NB4 (cell line): ENCODE measurements at places on chromosomes 1 and 21.
A peak's percentile ranks its signal among the peaks of the same experiment; 100 is the strongest.

DNA sequence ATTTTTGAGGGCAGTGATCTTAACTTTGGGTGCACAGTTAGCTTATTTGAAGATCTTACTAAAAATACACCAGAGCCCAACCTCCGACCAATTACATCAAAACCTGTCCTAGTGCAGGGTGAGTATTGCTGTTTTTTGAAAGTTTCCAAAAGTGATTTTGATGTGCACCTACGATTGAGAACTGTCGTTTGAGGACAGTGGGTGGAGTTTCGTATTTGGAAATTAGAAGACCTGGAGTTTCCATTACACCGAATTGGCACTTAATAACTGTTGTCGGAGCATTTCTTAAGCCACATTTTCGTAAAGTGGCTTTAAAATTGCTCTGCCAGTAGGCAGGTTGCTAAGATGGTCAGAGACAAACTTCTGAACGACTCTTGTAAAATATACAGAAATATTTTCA is 1.1 kb downstream of the SOD1 start:
- DNase-seq: no peak

DNA sequence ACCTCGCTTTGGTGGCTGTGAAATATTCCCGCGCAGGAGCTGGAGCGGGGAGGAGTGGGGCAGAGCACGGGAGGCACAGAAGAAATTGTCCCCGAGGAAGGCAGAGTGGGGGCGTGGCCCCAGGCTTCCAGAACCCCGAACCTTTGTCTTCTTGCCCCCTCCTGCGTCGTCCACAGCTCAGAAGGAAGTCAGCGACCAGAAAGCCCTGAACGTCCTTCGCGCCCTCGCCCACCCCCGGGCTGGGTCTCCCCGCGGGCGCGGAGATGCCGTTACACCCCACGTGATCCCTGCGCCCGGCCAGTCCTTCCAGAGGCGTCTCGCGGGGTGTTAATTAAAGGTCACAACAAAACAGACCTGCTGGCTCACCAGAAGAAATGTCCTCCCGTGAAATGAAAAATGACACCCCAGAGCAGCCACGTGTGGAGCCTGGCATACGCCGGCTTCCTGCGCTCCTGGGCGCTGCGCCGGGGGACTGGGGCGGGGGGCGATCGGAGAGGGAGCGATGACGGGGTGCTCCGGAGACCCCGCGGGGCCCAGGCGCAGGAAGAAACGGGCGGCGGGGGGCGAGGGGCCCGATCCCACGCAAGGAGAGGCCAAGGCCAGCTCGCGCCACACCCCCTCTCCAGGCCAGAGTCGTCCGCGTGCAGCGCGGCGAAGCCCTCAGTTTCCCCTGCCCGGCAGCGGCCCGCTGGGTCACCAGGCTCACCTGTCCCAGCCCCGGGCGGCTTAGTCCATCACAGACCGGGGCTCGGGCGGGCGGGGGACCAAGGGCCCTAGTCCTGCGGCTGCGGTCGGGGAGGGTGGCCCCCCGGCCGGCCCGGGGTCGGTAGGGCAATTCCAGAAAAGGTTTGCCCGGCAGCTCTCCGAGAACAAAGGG is 995 bp upstream of the KIF26B start:
- peak; percentile 34 for DNase-seq

GRCh38 chr1:82464362-82465001 is 663.7 kb downstream of the ADGRL2 start:
- DNase-seq: no peak

DNA sequence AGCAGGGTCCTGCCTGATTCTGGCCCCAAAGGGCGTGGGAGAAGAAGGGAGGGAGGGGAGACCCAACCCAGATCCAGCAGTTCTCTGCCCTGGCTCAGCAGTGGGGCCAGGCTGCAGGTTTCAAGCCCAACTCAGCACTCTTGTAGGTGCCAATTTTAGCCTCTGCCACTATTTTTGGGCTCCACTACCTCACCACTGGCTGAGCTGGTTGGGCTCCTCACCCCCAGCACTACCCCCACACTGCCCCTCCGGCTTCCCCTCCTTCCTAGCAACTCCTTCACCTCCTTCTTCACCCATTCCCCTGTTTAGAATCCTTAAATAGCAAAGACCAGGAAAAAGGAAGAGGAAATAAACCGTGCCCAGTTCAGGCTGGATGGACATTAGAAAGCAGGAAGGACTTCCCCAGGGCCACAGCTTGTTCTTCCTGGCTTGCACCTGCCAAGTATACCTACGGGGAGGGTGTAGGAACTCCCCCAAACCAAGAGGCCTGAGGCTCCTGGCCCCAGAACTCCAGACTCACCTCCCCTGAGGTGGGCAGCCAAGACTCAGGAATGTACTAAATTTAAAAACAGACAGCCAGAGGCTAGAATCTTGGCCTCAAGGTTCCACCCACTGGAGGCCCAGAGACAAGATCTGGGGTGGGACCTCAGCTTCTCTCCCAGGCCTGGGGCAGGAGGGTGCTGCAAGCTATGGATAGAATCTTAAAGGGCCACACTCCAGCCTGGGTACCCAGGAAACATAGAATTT is 1.4 kb upstream of the ARHGEF2 start:
- peak; percentile 58 for DNase-seq

DNA sequence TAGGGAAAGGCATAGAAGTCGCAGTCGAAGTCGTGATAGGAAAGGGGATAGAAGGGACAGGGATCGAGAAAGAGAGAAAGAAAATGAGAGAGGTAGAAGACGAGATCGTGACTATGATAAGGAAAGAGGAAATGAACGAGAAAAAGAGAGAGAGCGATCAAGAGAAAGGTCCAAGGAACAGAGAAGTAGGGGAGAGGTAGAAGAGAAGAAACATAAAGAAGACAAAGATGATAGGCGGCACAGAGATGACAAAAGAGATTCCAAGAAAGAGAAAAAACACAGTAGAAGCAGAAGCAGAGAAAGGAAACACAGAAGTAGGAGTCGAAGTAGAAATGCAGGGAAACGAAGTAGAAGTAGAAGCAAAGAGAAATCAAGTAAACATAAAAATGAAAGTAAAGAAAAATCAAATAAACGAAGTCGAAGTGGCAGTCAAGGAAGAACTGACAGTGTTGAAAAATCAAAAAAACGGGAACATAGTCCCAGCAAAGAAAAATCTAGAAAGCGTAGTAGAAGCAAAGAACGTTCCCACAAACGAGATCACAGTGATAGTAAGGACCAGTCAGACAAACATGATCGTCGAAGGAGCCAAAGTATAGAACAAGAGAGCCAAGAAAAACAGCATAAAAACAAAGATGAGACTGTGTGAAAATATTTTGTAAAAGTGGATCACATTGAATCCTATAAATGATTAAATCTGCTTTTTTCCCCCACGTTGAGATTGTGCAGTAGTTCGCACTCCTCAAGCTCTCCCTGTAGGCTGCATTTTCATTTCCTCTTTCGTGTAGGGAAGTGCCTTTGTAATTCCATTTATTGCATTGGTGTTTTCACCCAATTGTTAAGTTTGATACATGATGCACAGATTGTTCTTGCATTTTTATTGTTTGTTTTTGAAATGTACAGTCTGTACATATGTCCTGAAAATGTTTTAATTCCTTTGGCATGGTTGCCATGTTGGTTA is 7.5 kb downstream of the PRPF38B start:
- DNase-seq: peak; percentile 30

DNA sequence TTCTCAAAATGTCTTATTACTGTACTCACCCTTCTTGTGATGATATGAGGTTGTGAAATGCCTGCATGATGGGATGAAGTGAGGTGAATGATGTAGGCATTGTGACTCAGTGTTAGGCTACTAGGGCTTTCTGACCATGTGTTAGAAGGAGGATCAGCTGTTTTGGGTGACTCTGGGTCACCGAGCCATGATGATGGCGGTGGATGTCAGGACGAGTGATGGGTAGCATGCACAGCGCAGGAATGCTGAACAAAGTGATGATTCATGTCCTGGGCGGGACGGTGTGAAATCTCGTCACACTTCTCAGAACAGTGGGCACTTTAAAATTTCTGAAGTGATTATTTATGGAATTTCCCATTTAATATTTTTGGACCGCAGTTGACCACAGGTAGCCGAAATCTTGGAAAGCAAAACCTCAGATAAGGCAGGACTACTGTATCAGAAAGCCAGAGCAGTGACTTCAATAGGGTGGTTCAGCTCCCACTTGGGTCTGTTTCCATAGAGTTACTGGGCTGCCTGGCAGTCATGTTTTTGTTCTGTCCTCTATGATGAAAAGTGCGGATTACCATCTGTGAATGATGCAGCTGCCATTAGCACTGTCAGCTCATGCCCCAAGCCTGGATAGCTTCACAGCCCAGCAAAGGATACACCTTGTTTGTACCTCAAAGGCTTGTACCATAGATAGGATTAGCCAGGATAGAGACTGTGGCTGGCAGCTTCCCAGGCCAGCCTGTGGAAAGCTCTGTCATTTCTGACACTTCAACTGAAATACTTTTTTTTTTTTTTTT is 26.6 kb downstream of the IL6R start:
- DNase-seq: peak; percentile 52

- no peak for DNase-seq
These were observed 7.5 kb downstream of the KIF1B start for GRCh38 chr1:10217748-10218441.

DNA sequence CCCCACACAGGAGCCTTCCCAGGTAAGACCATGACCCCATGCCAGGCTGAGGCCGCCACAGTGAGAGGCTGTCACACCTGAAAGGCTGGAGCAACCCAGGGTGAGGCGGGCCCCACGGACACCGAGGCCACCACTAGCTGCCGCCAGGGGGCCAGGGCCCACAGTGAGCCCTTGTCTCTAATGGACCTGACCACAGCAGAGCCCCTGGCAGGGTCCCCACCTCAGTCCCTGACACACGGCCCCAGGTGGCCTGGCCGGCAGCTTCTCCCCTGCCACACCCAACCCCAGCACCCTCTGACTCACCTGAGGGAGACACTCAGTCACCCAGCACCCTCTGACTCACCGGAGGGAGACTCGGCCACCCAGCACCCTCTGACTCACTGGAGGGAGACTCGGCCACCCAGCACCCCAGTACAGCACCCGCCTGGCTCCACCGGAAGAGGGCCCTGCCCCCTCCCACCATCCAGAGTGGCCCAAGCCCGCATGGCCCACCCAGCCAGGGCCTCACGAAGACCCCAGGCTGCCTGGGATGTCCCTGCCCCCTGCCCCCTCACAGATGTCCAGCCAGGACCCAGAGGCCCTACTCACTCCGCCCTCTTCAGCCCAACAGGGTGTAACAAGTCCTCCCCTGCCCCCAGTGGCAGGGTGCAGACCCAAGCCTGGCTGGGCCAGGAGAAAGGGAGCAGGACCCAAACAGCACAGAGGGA is 4.4 kb downstream of the DVL1 start:
- DNase-seq: no peak

- peak; percentile 11 for DNase-seq
These were observed 118.9 kb downstream of the ATF6 start for GRCh38 chr1:161885003-161885402.

- peak; percentile 86 for DNase-seq
These were observed at the start of gene PGBD5 for GRCh38 chr1:230426246-230427093. Gene PGBD5 (minus strand): TSS chr1:230426332. CDS start chr1:230425928, 404 bp downstream.

DNA sequence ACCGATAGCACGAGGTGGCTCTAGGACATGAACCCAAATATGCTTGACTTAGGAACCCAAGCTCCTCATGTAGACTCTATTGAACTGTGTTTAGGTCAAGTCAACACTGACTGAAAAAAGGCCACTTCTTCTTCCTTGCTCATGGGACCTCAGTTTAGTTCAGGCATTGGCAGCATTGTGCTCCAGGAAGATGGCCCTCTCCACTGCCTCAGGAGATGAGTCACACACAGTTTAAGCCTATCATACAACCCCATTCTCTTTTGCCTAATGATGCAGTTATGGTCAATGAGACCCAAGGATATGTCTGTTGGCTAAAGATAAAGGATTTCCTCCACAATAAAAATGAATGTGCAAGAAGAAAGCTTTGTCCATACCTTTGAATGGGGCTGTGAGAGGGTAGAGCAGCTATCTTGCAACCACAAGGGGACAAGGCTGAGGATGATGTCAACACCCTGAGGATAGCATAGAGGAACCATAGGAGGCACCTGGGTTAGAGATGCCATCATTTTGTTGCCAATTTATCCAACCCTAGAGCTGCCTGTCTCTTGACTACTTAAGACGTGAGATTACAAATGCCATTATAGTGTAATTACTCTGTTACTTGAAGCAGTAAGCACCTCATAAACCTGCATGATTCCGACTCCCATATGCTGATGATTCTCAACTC is 3.0 kb upstream of the TRIM63 start:
- DNase-seq: peak; percentile 48

- DNase-seq: no peak
These were observed 49.0 kb downstream of the SLX9 start for GRCh38 chr21:44988607-44989536.

- no peak for DNase-seq
These were observed 74.0 kb downstream of the FYB2 start for GRCh38 chr1:56745231-56745630.

DNA sequence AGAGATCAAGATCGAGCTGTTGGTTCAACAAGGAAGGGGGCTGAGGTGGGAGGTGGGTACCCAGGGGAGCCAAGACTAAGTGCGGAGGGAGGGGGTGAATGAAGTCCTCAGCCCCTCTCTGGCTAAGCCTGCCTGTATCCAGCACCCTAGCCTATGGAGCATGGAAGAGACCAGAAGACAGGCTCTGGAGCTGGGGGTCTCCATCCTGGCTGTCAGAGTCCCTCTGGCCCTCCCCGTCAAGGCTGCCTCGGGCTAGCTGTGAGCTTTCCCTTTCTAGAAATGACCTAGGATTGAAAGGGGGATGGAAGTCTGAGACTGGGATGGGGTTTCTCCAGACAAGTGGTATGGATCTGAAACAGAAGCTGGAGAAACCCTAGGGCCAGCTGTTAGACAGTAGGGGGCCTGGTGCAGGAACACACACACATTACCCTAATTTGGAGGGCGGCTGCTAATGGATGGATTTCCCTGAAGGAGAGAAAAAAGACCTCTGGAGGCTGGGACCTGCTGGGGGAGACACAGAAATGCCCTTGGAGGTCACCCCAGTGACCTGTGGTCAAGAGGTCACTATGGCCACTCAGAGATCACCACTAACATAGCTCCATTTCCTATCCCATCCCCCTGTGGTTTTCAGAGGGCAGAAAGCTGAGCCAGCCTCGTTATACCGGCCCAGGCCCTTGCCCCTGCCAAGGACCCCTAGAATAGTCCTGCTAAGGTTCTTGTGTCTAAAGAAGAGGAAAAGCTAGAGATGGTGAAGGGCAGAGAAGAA is 107.8 kb downstream of the TMEM53 start:
- DNase-seq: no peak

DNA sequence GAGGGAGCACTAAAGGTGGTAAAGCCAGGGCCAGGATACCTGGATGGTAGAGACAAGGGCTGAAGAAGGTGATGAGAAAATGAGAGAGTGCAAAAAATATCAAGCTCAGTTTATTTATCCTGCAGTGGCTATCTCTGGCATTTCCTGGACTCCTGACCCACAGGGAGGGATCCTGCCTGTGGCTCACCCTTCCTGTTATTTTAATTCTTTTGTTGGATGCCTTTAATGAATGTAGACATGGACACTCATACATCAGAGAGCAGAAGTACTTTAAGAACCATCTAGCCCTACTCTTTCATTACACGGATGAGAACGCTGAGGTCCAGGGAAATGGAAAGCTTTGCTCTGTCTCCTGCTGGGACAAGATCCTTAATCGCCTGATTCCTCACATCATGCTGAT is 20.6 kb downstream of the JUN start:
- no peak for DNase-seq

- DNase-seq: no peak
These were observed 40.8 kb downstream of the AZIN2 start for GRCh38 chr1:33121728-33122127.
